ENCODE measurements at places on chromosomes 3 and 15. TPM values are rescaled to one million over a fixed set of nuclear protein-coding genes. Genes with fewer than 3 reads are reported as not detected.

GOLGA6L9 gene
- total RNA-seq: 1.3 TPM

GOLGA8M gene
- not detected for total RNA-seq

KBTBD8 gene
- total RNA-seq: 28.8 TPM

SYNM gene
- 1.4 TPM for total RNA-seq

CKMT1B gene
- total RNA-seq: 0.13 TPM

CMSS1 gene
- total RNA-seq: 71.7 TPM

ALG1L2 gene
- not detected for total RNA-seq

WWTR1 gene
- 5.1 TPM for total RNA-seq

IL5RA gene
- total RNA-seq: not detected

SLITRK3 gene
- not detected for total RNA-seq

FANCD2OS gene
- total RNA-seq: not detected

MOBP gene
- total RNA-seq: 0.08 TPM

EEFSEC gene
- total RNA-seq: 22.5 TPM

MESP2 gene
- not detected for total RNA-seq

P3H2 gene
- total RNA-seq: 69.4 TPM

XPC gene
- total RNA-seq: 35.1 TPM

GPR62 gene
- total RNA-seq: not detected

ALDH1A3 gene
- total RNA-seq: 0.45 TPM

ZNF660 gene
- total RNA-seq: 2.4 TPM

PDIA5 gene
- total RNA-seq: 24.2 TPM

XCR1 gene
- total RNA-seq: 0.13 TPM

PCLAF gene
- total RNA-seq: 88.6 TPM
